ENCODE measurements at places on chromosomes 7 and 10.
A peak's percentile ranks its signal among the peaks of the same experiment; 100 is the strongest.

GRCh38 chr7:78970440-78970916 is 483.0 kb downstream of the MAGI2 start:
- DNase-seq = no peak

GRCh38 chr7:21844742-21845141 is 101.0 kb downstream of the CDCA7L start:
- no peak for DNase-seq

DNA sequence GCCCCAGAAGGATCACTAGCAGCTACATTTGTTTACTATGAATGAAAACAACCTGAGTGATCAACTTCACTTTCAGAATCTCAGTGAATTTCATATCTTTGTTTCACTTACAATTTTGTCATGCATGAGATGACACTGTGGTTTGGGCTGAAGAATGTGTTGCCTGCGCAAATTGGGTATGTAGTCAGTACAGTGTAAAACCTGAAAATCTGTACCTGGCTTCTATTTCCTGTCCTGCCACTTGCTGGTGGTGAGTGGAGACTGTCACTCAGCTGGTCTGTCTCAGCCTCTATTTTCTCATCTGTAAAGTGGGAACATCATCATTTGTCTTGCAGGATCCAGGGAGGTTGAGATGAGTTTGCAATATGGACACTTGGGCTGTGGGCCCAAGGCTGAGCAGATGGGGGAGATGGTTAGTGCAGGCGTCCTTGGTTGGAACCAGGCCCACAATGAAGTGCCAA is 118.0 kb downstream of the WDFY4 start:
- DNase-seq = no peak

GRCh38 chr10:15122477-15123030 is 25.4 kb downstream of the RPP38 start:
- DNase-seq = no peak

GRCh38 chr10:13404305-13404759 is 56.2 kb upstream of the SEPHS1 start:
- DNase-seq = no peak

- no peak for DNase-seq
These were observed 85.8 kb downstream of the CALN1 start for GRCh38 chr7:72326365-72326764.

DNA sequence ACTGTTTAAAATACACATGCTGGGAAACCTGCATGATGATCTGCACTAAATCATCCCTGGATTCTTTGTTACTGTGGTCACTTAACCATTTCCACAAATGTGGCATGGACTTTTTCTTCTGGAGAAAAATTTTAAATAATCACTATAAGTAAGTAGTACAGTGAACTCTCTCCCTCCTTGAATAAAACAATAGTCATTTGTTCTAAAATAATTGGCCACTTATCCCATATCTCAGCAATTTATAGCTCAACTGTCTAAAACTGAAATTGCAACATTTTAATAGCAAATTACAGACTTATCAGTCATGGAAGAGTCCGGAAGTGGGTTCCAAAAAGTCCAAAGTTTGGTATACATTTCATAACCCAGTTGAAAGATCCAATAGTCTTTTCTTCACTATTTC is 90.9 kb downstream of the MTERF1 start:
- no peak for DNase-seq

DNA sequence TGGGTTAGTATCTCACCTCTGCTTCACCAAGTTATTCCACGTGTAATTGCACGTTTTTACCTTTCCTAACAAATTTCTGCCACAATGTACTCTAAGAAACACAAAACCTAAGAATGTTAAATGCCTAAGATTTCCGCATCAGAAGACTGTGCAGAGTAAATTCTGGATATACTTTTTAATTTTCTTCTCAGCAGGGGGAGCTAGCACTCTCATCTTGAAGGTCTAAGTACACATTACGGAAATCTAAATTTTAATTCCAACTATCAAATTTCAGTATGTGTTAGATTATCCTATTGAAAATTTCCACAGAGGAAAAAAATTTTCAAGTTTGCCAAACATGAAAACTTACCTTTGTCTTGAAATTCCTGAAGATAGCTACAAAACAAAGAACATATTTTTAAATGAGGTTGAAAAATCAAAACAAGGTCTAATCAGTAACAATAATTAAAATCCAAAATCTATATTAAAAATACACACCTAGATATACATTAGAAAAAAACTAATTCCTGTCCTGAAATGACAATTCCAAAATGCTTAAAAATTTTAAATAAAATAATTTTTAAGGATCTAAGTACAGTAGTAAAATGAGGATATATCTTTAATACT is 10.5 kb downstream of the SKAP2 start:
- no peak for DNase-seq

GRCh38 chr10:44966129-44966815 is 6.7 kb downstream of the RASSF4 start:
- no peak for DNase-seq

DNA sequence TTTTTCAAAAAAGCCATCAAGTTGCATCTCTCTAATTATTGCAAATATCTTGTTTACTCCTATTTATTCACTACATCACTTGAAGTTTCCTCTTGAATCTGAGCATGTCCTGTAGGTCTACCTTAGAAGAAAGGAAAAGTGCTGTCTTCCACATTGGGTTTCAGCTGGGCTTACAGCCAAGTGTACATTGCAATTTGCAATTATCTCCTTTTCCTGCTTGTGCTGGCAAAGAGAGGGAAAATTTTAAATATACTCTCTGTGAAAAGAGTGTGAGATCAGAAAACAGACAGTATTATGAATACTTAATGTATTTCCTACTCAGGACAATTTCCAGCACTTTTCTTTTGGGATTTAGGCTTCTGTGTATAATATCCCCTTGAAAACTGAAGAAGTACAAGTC is 839.7 kb downstream of the CNTNAP2 start:
- no peak for DNase-seq

- no peak for DNase-seq
These were observed 17.0 kb downstream of the PNLIPRP3 start for GRCh38 chr10:116444527-116445142.

GRCh38 chr10:101123085-101123814 is 7.8 kb upstream of the TLX1 start:
- peak; percentile 49 for DNase-seq

DNA sequence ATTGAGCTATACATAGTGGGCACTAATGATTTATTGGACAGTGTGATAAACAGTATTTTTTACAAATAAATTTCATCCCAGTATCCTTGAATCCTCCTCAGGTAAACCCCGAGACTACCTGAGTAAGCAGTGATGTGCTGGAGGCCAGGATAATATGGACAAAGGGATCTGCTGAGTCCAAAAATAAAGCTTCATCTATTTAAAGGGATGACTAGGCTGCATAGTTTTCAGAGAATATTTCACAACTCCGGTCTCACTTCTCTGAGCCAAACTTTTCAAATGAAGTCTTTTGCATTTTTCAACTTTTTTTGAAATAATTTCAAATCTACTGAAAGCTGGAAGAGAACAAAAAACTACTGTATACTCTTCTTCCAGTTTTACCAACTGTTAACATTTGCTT is 2.5 kb downstream of the ACTR3B start:
- no peak for DNase-seq

DNA sequence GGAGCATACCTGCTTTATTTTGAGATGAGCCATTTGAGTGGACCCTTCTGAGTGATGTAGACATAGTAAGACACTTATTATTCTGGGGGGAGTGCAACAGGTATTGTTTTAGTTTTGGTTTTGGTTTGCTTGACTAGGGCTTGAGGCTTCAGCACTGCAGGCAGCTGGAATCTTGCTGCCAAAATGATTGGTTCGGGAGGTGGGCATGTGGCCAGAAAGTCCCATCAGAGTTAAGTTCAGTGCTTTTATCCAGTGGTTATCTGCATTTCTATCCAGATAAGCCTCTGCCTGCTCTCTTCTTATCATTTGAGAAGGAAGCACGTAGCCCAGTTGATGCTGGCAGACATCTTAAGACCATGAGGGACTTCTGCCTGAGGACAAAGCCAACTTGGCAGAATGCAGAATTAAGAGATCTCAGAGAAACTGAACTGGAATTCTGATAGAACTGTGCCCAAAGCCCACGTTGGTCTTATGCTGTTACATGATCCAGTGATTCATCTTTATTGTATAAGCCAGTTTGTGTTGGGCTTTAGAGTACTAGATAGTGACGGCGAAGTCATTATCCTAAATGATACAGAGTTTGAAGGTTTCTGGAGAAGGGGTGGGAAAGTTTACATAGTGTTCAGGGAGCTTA is 9.6 kb upstream of the JAZF1 start:
- no peak for DNase-seq

DNA sequence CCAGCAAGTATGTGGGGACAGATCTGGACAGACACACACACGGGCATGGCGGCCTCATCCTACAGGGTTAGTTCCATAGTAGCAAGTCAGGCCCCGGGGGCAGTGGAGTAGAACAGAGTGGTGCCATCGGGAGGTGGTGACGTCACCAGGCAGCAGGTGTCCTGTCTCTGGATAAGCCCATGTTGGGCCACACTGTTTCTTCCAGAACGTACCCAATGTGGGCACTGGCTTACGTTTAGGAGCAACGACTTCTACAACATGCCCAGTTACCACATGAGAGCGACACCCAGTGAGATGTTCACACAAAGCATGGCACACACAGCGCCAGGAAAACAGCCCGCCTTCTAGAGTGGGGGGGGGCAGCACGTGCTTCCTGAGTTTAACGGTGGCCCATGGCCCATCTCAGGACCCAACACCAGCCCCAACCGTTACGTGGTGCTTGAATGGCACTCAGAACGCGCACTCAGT is 67.8 kb downstream of the CTBP2 start:
- DNase-seq = no peak

- peak; percentile 23 for DNase-seq
These were observed at the start of gene PRTFDC1 for GRCh38 chr10:24952143-24952706. Gene PRTFDC1, minus strand, starts transcription at chr10:24952606. Its CDS starts 31 bp downstream, at chr10:24952575.

DNA sequence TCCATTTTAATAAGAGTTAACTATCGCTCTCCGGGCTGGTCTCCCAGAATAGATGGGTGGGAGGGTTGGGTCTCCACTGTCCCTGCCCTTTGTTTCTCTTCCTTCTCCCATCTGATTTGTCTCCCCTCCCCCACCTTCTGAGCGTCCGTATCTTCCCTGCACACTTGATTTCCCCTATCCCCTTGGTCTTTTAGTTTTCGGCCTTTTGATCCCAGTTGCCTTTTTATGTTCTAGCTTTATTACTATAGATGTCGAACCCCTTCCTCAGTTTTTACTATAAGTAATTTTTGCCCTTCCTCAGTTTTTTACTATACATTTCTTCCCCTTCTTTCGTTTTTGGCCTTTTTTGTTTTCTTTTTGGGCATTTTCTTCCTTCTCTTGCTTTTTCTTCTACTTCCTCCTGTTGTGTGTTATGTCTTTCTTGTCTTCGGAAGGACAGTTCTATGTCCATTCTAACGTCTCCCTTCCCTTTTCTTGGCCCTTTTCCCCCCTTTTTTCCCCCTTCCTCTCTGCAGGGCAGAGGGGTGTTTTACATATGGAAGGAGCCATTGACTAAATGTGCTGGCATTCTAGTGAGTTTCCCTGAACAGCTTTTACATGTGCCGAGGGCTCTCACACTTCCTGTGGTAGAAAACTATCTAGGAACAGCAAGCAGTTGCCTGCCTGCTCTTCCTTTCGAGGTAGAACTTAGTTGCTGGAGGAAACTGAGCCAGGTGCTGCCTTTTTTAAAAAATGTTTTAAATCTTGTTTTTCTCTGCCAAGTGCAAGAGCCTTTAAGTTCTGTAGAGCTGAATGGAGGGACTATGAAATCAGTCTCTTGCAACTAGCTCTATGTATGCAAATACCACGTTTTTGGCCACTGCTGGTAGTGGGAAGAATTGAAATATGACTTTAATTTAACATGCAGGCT is 2.8 kb downstream of the TET1 start:
- DNase-seq = no peak

GRCh38 chr7:94514917-94515316 is 5.3 kb downstream of the CASD1 start:
- DNase-seq = no peak

GRCh38 chr10:113950268-113950667 is 93.4 kb upstream of the ADRB1 start:
- no peak for DNase-seq

- no peak for DNase-seq
These were observed 40.6 kb upstream of the NPFFR1 start for GRCh38 chr10:70324339-70324861.

GRCh38 chr7:29805886-29806207 is 461 bp upstream of the WIPF3 start:
- DNase-seq = no peak

GRCh38 chr10:11636697-11637303 is 25.4 kb upstream of the USP6NL start:
- DNase-seq = no peak

GRCh38 chr7:82805527-82805960 is 357.1 kb downstream of the PCLO start:
- DNase-seq = no peak

GRCh38 chr7:33075818-33076518 is 13.4 kb upstream of the NT5C3A start:
- no peak for DNase-seq

DNA sequence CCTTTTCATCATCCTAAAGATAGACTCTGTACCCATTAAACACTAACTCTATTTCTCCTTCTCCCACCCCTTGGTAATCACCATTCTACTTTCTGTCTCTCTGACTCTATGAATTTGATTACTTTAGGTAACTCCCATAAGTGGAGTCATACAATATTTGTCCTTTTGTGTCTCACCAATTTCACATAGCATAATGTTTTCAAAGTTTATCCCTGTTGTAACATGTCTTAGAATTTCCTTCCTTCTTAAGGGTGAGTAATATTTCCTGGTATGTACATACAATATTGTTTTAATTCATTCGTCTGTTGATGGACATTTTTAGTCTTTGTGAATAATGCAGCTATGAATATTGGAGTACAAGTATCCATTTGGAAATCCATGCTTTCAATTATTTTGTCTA is 50.9 kb upstream of the CDCA7L start:
- no peak for DNase-seq

DNA sequence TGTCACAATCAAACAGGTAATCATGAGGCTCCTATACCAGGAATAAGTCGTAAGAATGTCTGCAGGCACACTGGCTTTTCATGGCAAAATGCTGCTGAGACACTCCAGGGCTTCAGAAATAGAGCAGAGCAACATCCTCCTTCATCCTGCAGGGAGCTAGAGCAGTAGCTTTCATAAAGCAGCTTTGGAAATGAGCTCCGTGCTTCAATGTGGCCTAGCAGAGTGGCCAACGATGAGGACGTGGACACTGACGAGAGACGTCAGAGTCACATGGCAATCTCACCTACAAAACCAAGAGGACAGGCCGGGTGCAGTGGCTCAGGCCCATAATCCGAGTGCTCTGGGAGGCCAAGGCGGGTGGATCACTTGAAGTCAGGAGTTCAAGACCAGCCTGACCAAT is 9.8 kb downstream of the COBL start:
- no peak for DNase-seq
